ENCODE measurements at places on chromosomes 5 and 9. TPM values are rescaled to one million over a fixed set of nuclear protein-coding genes. Genes with fewer than 3 reads are reported as not detected.

- no peaks in the 10 kb centered on the region for H3K27me3 ChIP-seq
- no peaks in the 10 kb centered on the region for H3K36me3 ChIP-seq
- no peak overlapping the region for H3K4me3 ChIP-seq
- no peak for DNase-seq
Measured at GRCh38 chr5:54718656-54719055, 201.1 kb downstream of the SNX18 start.

DNA sequence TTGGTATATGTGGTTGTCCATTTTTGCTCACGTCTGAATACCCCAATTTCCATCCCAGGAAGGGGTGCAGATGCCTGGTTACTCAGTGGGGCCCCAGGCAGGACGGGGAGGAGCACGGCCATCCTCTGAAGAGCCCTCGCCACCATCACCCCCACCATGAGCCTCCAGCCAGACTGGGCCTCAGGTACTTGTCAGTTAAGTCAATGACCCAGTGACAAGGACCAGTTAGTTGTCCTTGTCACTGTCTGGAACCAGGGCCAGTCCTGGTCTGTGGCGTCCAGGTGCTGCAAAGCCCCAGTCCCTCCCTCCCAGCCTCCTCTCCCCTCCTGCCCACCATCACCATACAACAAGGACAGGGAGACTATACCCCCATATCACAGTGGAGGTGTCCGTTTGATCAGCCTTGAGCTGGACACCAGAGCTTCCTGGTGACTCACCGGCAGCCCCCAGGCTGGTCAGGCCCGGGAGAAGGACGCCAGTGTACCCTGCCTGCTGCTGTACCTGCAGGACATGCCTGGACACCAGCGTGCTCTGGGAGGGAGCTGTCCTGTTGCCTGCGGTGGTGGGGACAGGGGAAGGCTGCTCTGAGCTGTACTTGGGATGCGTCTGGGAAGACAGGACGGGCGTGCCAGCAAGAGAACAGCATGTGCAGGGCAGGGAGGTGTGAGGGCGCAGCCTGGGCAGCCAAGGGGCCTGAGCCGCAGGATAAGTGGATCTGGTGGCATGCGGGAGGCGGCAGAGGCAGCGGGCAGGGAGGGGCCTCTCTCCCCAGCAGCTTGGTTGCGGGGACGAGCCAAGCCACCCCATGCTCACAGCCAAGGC lies 32.6 kb upstream of the TTLL11 start:
- no peak overlapping the region for H3K27ac ChIP-seq
- H3K27me3 ChIP-seq = peaks cover 26% of the 10 kb centered on the region
- H3K4me3 ChIP-seq = peak overlapping the region; percentile 50
- peak; percentile 74 for DNase-seq
- H3K36me3 ChIP-seq = no peaks in the 10 kb centered on the region
- H3K4me1 ChIP-seq = no peaks in the 10 kb centered on the region

- DNase-seq = no peak
- no peaks in the 10 kb centered on the region for H3K4me1 ChIP-seq
- no peaks in the 10 kb centered on the region for H3K36me3 ChIP-seq
- no peak overlapping the region for H3K4me3 ChIP-seq
- H3K27me3 ChIP-seq = no peaks in the 10 kb centered on the region
Measured at GRCh38 chr9:21084242-21084850, 6.6 kb upstream of the IFNB1 start.

GRCh38 chr5:134732819-134733218 lies 5.5 kb upstream of the CAMLG start:
- no peaks in the 10 kb centered on the region for H3K36me3 ChIP-seq
- H3K4me1 ChIP-seq = no peaks in the 10 kb centered on the region
- no peak overlapping the region for H3K4me3 ChIP-seq
- DNase-seq = no peak

Gene OR13C4
- not detected for total RNA-seq

- H3K36me3 ChIP-seq = no peaks in the 10 kb centered on the region
- DNase-seq = no peak
- H3K27me3 ChIP-seq = no peaks in the 10 kb centered on the region
- H3K4me1 ChIP-seq = no peaks in the 10 kb centered on the region
- H3K4me3 ChIP-seq = no peak overlapping the region
- H3K27ac ChIP-seq = no peak overlapping the region
Measured at GRCh38 chr9:127035423-127035822, 87.0 kb downstream of the ANGPTL2 start.

Gene CDH18
- total RNA-seq = 0.32 TPM

Gene CRB2
- 8.4 TPM for total RNA-seq

- H3K36me3 ChIP-seq = no peaks in the 10 kb centered on the region
- H3K4me3 ChIP-seq = no peak overlapping the region
- no peaks in the 10 kb centered on the region for H3K27me3 ChIP-seq
- H3K27ac ChIP-seq = no peak overlapping the region
- no peaks in the 10 kb centered on the region for H3K4me1 ChIP-seq
Measured at GRCh38 chr9:80811656-80812055, 877.7 kb downstream of the TLE1 start.

DNA sequence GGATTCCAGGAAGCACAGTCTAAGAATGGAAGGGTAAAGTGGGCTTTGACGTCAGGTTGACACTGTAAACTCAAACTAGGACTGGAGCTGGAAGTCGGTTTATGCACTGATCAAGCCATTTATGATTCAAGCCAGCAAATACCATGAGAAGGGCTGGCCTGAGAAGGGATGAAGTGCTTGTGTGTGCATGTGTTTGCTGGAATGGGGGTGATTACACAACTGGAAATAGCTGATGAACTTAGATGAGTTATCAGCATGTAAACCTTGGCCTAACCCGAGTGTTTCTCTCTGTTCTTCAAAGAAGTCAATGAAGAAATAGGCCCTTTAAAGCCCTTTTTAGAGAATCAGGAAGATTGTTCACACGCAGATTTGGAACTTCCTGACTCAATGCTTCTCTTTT lies 287.6 kb downstream of the RFX3 start:
- DNase-seq = no peak
- H3K4me1 ChIP-seq = peaks cover 3% of the 10 kb centered on the region
- no peak overlapping the region for H3K4me3 ChIP-seq
- H3K27ac ChIP-seq = no peak overlapping the region
- H3K36me3 ChIP-seq = no peaks in the 10 kb centered on the region

DNA sequence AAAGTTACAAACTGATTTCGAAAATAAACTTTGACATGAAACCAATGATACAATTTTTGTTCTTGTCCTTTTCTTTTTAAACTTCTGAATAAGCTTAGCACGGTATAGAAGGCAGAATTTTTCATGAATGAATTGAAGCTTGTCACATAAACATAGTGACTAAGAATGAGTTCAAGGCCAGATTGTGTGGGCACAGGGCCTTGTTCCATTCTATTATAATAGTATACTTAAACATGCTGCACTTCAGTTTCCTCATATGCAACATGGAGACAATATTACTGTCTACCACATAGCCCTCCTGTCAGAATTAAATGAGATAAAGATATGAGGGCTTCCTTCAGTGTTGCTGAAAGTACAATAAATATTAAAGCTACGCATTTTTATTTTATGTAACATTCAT lies 204.2 kb upstream of the HAPLN1 start:
- H3K4me1 ChIP-seq = no peaks in the 10 kb centered on the region
- H3K27ac ChIP-seq = no peak overlapping the region

- no peak for DNase-seq
- H3K4me3 ChIP-seq = no peak overlapping the region
- H3K27me3 ChIP-seq = no peaks in the 10 kb centered on the region
- no peaks in the 10 kb centered on the region for H3K36me3 ChIP-seq
Measured at GRCh38 chr9:126763130-126763764, 41.6 kb upstream of the ZBTB43 start.

- peaks cover 11% of the 10 kb centered on the region for H3K4me1 ChIP-seq
- no peak overlapping the region for H3K27ac ChIP-seq
- no peaks in the 10 kb centered on the region for H3K27me3 ChIP-seq
- H3K4me3 ChIP-seq = no peak overlapping the region
- no peaks in the 10 kb centered on the region for H3K36me3 ChIP-seq
Measured at GRCh38 chr5:80555099-80555498, 15.0 kb downstream of the ANKRD34B start.
